ENCODE measurements at places on chromosomes 5 and 9. TPM values are rescaled to one million over a fixed set of nuclear protein-coding genes. Genes with fewer than 3 reads are reported as not detected.

Gene ANXA6
- total RNA-seq: 615 TPM

Gene COL23A1
- not detected for total RNA-seq

Gene PCDHGB5
- 17.5 TPM for total RNA-seq

Gene TERT
- total RNA-seq: not detected

Gene NSUN2
- 36.5 TPM for total RNA-seq

Gene LRRC70
- 1.3 TPM for total RNA-seq

Gene BNC2
- 34.7 TPM for total RNA-seq

Gene ELL2
- total RNA-seq: 121 TPM

Gene ARID3C
- total RNA-seq: under 0.01 TPM

Gene ATP10B
- total RNA-seq: not detected

Gene ARL14EPL
- total RNA-seq: not detected

Gene GARNL3
- 6.4 TPM for total RNA-seq

Gene SPATA31A3
- not detected for total RNA-seq

Gene SPINK6
- not detected for total RNA-seq

Gene GPRIN1
- 6.3 TPM for total RNA-seq

Gene CCL28
- 2.8 TPM for total RNA-seq

Gene ZNF169
- total RNA-seq: 3.6 TPM

Gene LCN15
- total RNA-seq: not detected

Measured in fibroblast of lung (primary cell).